GM19239 (cell line): ENCODE measurements at places on chromosomes 7 and 10.
A peak's percentile ranks its signal among the peaks of the same experiment; 100 is the strongest.

DNA sequence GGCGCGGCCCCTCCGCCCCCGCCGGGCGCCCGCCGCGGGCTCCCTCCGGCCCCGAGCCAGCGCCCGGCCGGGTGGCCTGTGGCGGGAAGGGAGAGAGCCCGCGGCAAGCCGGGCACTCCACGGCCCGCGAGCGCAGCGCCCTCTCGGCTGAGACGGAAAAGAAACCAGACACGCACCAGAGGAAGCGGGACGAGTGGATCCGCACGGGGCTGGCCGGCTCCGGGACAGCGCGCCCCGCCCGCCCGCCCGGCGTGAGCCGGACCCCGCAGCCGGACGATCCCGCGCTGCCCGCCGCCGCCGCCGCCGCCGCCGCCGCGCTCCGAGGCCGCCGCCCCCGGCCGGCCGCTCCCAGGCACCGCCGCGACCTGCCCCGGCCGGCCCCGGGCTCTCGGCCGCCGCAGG lies 300 bp downstream of the ARHGAP21 start:
- DNase-seq, result peak; percentile 36

DNA sequence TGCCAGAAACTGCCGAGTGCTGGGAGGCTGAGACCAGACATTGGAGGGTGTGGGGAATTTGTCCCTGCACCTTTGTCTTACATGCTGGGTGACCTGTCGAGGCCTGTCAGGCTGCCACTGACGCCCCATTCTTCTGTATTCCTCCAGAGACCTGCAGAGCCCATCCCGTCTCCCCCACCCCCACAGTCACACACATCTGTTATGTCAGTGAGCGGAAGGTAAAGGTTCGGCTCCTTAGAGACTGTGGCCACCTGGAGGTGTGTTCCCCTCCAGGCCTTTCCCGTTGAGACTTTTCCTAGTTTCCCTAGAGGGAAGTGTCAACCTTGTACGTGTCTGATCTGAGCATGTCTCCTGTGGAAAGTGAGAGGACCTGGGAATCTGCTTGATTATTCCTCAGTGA lies 84.5 kb downstream of the ATXN7L1 start:
- no peak for DNase-seq

GRCh38 chr10:60916025-60916424 lies 28.0 kb downstream of the RHOBTB1 start:
- DNase-seq, result no peak

GRCh38 chr10:122689146-122689820 lies 10.4 kb downstream of the C10orf120 start:
- no peak for DNase-seq

DNA sequence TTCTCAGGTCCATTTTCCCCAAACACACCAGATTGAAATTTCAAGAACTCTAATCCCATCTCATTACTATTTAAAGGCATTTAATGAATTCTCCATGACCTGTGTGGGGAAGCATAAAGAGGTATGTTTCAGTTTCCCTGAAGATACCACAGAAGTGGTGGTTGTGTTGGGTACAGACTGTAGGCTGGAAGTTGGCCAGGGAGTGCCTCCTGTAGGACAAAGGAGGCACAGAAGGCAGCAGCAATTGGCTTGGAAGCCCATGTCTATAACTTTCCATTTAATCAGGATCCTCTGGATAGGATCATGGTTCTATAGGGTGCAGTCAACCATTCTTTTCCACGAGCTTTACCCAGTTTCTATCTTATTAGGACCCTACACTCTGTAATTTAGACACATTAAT lies 8.6 kb upstream of the BET1 start:
- DNase-seq, result no peak

DNA sequence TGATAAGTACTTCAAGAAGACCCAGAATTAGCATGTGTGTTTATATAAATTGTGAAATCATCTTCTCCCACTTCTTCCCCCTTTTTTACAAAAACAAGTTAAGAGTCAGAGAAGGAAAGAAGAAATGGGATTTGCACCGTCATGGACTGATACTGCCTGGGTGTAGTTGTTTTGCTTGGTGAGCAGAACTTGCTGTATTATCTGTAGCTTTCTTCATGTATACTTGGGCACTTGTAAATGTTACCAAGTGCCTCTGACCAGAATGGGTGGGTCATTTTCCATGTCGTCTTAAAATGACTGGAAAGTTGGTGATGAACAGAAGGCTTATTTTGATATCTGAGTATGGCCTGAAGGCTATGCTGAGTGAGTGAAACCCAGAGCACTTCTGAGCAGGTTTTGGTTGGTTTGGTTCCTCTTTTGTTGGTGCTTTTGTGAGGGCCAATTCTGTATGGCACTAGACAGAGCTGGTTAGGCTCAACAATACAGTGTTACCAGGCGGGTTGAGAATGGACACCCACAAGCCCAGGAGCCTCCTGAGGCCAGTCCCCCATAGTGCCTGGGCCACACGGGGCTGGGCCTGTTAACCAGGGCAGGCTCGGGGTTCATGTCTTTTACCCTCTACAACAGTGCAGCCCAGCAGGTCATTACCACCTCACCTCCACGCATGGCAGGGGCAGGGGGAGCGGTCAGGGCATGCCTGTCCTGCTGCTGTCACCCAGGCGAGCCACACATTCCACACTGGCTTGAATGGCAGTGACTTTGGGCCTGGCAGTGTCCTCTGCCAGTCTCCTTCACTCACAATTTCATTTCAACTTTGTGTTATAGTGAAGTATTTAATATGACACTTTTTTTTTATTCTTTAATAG lies 115.1 kb downstream of the CCNY start:
- DNase-seq, result peak; percentile 34

- no peak for DNase-seq
These were observed 7.4 kb upstream of the TSPAN12 start for GRCh38 chr7:120865191-120865981.

- no peak for DNase-seq
These were observed 102.8 kb downstream of the DYNC2I1 start for GRCh38 chr7:158959021-158959717.

DNA sequence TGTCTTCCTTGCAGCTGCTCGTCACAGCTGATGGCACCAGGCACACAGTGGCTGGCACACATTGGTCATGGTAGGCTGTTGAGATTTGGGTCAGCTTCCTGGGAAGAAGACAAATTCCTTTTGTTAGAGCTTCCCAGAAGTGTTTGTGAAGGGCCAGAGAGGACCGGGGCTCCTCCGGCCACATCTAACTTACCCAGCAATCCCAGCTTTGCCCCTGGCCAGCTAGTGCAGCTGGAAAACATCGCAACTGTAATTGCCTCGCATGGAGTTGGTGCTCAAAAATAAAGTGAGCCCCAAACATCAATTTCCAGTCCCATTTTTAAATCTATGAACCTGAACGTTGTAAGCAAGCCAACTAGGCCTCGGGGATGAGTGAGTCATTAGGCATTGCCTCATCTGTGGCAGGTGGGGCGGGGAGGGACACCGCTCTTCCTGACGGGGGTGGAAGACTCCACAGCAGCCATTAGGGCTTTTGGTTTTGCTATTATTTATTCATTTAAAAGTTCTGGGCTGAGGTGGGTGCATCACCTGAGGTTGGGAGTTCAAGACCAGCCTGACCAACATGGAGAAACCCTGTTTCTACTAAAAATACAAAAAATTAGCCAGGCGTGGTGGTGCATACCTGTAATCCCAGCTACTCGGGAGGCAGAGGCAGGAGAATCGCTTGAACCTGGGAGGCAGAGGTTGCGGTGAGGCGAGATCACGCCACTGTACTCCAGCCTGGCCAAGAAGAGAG lies 12.4 kb downstream of the CPA5 start:
- no peak for DNase-seq

DNA sequence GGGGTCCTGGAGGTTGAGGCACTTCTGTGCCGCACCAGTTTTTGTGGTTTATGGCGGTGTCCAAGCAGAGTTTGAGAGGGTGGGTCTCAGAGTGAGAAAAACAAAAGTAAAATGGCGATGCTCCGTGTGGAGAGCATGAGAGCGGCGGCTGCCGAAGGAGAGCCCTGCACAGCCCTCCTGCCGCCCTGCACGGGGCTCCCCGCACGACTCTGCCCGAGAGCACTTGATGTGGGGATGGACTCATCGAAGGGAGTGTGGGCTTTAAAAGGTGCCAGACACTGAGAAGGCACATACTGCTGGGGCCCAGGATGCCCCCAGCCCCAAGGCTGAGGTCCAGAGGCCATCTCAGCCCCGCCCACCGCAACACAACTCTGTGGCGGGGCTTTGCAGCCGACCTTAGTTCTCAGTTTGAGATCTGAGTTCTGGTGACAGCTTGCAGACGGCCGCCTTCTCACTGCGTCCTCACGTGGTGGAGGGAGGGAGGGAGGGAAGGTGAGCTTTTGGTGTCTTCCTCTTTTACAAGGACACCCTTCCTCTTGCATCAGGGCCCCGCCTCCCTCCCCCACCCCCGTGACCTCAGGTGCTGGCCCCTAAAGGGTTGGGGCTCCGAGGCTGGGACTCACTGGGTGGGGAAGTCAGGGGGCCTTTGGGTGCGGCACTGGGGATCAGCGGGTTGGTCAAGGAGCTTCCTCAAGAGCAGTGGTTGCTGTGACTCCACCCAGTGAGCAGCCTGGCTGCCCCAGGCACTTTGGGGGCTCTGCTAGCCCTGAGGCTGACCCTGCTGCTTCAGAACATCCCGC lies 69.1 kb downstream of the NKX6-2 start:
- no peak for DNase-seq

DNA sequence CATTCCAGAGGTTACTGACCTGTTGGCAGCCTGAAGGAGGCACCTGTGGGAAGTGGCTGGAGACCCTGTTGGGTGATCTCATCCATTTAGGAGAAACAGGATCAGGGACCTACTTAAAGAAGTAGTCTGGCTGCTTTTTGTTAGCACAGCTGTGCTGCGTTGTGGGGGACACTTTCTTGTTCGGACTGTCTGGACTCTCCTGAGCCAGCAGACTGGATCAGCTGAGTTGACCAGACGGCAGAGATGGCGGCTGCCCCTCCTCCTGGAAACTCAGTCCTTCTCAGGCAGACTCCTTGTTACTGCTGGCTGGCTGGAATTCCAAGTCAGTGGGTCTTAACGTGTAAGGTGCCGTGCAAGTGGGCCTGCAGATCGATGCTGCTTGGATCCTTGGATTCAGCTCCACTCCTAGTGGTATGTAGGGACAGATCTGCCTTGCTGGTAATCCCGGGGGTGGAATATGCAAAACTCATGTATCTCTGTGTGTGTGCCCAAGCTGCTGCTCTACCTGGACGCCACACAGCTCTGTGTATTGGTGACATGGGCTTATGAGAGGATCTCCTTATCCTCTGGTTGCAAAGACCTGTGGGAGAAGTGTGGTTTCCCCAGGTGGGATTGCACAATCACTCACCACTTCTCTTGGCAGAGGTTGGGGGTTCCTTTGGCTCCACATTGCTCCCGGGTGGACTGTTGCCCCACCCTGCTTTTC lies 87.3 kb downstream of the CCSER2 start:
- no peak for DNase-seq

GRCh38 chr7:25907214-25907613 lies 244.8 kb upstream of the NFE2L3 start:
- no peak for DNase-seq

DNA sequence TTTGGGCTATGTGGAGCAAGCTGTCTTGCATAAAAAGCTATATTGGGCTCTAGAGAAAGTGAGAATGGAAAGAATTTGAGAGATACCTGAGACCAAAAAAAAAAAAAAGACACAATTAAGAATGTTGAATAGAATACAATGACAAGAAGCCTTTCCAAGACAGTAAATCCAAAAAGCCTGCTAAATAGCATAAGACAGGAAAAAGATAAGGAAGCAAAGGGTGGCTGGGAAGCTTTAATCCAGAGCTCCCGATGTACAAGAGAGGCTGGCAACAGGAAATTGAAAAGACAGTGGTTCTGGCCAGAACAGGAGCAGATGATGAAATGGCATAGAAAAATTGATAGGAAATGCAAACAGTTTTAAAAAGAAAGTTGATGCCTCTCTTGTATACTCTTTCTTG lies 174.9 kb downstream of the CACNA2D1 start:
- no peak for DNase-seq

DNA sequence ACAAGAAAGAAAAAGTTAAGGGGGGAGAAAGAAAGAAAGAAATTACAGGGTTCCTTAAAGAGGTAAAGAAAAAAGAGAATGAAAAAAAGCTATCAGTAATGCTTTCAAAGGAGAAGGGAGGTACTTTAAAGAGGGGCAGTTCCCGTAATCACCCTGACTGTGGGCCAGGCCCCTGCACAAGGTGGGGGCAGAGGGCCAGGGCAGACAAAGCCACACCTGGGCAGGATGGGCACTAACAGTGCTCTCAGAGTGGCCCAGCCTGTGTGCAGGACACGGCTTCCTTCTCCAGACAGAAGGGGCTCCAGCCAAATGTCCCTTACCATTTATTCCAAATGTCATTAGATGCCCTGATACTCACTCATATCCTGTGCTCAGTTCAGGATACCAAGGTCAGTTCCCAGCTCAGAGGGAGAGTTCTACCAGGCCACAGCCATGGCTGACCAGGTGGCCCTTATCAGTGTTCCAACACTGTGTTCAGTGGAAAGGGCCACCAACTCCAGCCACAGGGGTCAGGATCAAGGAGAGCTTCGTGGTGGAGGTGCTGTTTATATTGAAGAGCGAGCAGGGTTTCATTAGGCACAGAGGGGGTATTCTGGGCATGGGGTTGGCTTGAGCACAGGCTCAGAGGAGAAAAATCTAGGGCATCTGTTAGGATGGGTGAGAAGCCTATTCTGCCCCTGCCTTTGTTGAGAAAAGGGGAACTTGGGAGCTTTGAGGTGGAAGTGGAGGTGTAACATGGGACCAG lies 29.9 kb downstream of the DPCD start:
- no peak for DNase-seq

- no peak for DNase-seq
These were observed 72.7 kb downstream of the PTPRZ1 start for GRCh38 chr7:121945480-121946236.

DNA sequence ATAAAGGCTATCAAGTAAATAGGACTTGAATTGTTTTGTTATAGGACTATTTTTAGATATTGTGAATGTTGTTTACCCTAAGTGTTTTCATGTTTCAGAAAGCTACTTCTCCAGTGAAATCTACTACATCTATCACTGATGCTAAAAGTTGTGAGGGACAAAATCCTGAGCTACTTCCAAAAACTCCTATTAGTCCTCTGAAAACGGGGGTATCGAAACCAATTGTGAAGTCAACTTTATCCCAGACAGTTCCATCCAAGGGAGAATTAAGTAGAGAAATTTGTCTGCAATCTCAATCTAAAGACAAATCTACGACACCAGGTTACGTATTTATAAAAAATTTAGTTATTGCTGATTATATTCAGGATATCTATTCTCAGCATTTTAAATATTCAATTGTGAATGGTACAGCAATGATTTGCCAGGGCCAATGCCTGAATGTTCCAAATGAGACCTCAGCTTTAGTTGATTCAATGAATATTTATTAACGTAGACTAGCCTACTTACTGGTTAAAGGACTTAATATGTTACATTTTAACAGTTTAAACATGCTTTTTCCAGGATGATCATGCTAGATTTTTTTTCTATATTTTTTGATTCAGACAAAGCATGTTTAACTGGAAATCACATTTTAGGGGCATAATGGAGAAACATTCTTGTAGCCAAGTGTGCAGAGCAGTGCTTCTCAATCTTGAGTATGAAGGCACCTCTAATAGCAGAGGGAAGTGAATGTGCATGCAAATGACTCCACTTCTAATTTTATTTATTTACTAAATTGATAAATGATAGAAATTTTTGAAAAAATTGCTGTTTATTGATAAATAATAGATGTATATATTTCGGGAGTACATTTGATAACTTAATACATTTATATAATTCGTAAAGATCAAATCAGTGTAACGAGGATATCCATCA lies 18.2 kb downstream of the ANLN start:
- no peak for DNase-seq
